ENCODE measurements at places on chromosomes 12 and 14.

DNA sequence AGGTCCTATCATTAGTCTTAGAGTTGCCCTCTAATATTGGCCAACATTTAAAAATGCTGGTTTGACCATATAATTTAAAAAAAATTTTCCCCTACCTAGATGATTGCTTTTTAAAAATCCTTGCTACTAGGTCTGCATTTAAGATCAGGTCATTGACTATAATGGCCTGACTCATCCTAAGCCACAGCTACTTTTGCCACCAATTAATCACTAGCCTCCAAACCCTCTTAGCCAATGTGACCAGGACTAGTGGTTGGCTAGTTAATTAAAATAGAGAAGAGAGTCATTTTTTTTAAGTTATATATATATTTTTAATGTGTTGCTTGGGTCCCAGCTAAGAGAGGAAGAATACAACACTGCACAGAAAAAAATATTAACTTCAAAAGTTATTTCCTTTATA lies 57.5 kb downstream of the SOS2 start:
- no peak for DNase-seq

GRCh38 chr12:43852744-43853143 lies 16.9 kb downstream of the TMEM117 start:
- DNase-seq: no peak

- no peak for DNase-seq
Measured at GRCh38 chr14:89190765-89191513, 226.1 kb downstream of the FOXN3 start.

DNA sequence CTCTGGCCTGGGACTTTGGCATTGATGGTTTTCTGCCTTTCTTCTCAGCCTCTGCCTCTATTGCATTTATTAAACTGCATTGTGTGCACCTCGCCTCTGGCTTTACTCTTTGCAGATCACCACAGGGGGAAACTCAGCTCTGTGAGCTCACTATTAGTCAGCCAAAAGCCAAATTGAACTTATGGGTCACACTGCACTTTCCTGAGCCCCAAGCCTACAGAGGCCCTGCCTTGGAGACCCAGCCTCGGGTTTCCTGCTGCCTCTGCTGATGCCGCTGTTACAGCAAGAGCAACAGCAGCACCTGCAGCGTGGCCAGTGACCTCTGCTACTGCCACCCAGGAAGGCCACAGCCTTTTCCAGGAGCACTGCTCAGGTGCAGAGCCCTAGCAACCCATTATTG lies 122.5 kb downstream of the DAD1 start:
- DNase-seq: no peak

DNA sequence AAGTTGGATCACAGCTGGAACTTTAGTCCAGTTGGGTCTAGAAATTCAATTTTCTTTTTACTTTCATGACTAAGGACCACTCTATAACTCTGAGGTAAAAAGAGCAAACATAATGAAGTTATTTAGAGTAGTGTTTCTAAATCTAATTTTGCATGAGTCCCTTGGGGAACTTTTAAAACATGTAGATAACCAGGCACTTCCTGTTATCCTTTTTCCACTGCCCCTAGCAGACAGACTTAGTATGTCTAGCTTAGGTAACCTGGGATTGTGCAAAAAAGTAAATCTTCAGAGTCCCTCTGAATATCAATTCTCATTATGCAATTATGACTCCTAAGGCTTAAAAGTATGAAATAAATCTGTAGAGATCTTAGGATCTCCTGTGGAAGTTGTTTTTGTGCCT lies 371.2 kb downstream of the DIO2 start:
- no peak for DNase-seq

DNA sequence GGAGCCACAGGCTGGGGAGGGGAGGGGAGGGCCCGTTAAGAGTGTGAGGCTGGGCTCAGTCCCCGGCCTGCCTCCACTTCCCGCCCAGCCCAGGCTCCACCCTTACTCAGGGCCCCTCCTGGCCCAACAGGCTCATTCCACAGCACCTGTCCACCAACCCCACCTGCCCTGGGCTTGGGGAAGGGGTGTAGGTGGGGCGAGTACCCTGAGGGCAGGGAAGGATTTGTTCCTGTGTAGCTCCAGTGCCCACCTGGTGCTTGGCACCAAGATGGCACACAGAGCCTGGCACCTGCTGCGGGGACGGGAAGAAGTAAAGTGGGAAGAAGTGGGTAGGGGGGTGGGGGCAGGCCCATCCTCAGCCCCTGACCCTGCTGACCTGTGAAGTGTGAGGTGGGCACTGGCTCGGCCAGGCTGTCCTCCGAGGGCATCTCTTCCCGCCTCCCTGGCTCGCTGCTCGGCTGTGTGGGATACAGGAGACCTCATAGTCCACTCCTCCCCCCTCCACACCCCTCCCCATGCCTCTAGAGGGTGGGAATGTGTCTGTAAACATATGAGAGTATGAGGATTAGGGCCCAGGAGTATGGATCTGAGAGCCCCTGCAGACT lies 35.1 kb downstream of the NCKAP5L start:
- DNase-seq: no peak

DNA sequence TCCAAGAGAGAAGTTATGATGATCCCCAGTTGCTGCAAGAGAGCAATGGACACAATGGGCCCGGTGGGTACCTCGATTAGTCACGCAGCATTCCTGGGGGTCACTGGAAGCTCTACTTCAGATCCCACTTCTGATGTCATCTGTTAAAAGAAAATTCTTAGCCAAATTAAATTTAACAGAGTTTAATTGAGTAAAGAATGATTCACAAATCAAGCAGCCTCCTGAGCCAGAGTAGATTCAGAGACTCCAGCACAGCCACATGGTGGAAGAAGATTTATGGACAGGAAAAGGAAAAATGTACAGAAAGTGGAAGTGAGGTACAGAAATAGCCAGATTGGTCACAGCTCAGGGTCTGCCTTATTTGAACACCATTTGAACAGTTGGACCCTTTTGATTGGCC lies 107.5 kb downstream of the SPTSSA start:
- no peak for DNase-seq

DNA sequence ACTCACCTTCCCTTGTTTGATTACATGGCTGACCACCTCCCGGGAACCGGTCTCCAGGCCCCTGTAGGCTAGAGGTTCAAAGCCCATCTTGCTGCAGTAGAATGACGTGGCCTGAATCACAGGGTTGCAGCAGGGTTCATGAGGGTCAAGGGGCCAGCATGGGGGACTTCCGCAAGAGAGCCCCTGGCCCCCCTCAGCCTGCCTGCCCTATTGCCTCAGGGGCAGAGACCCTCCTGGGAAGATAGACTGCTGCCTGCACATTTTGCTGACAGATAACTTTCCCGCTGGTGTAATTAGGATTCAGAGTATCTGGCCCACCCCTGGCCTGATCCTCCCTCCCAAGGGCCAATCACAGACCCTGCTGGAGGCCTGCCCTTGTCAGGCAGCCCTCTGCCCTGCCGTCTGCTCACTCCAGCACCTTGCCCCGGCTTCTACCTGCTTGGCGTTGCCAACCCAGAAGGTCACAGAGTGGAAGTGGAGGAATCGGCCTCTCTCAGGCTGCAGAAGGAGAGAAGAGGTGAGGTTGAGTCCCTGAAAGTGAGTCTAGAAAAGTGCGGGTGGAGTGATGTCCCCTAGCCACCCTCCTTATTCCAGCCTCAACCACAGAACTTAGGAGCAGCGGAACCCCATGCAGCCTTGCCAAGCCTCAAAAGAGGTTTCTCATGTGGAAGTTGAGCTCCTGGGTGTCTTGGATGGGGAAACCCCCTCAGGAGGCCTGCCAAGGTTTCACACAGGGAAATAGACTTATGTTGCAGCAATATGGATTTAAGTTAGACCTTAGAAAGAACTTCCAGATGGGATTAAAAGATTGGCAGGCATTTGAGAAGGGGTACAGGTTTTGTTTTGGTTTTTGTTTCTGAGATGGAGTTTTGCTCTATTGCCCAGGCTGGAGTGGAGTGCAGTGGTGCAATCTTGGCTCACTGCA lies 1.1 kb downstream of the HPD start:
- no peak for DNase-seq

GRCh38 chr12:71477609-71478008 lies 38.0 kb downstream of the LGR5 start:
- DNase-seq: no peak

DNA sequence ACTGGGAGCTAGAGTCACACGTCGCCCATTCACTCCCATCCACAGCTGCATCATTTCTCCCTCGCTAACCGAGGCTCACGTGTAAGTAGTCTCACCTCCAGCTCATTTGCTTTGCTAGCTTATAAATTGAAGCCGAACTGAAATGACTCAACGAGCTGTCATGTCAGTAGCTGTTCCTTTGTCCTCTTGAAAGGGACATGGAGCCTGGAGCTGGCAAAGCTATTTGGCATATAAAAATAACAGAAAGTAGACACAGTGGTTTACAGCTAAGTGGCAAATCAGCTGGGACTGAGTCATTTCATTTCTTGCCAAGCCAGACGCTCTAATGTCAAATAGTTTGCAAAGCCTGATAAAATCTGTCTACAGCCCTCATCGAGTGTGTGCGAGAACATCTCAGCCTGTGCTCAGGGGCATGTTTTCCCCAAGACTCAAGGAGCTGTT lies 114.4 kb upstream of the TMEM233 start:
- DNase-seq: no peak

GRCh38 chr14:70658899-70659298 lies 17.2 kb downstream of the TTC9 start:
- no peak for DNase-seq

DNA sequence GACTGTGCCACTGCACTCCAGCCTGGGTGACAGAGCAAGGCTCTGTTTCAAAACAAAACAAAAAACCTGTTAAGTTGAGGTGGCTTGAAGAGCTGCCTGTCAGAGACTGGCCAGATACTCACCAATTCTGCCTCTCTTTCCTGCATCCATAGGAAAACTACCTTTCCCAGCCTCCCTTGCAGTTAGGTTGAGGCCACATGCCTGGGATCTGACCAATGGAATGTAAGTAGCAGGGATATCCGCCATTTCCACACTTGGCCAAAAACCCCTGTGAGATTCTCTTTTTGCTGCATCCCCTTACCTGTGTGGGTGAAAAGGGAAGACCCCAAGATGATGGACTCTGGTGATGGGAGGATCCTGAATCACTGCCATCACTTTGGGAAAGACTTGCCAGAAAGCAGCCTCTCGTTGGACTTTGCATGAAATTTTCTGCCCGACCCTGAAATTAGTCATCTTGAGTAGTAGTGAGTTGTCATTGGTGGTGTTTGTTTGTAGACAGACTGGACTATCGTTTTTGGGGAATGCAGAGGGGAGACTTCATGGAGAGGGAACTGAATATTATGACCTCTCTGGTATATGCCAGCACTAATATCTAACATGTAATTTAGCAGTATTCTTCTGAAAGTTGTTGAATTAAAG lies 14.0 kb downstream of the GPR68 start:
- DNase-seq: no peak

DNA sequence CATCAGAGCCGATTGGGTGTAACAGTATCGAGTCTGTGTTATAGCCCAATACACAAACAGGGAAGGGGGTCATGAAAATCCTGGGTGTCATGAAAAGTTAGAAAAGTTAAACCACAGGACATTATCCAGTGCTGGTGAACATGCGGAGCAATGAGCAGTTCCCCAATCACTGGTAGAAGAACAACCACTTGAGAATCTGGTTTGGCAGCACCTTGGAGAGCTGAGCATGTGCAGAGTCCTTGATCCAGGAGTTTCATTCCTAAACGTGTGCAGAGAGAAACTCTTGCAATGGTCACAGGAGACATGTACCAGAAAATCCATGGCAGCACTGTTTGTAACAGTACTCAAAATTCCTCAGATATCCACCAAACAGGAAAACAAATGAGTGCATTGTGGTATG lies 23.0 kb upstream of the JDP2 start:
- no peak for DNase-seq

- no peak for DNase-seq
Measured at GRCh38 chr12:11998944-11999315, 71.8 kb upstream of the BCL2L14 start.

All from stimulated activated CD8-positive, alpha-beta memory T cell treated with anti-CD3 and anti-CD28 coated beads, Interleukin-7, amount 100 ng/mL, for 1 hour (primary cell).